ENCODE measurements at places on chromosomes 6 and 20. TPM values are rescaled to one million over a fixed set of nuclear protein-coding genes. Genes with fewer than 3 reads are reported as not detected.

EYA4 gene
- 10.0 TPM for total RNA-seq

POU3F2 gene
- total RNA-seq: 0.07 TPM

HEY2 gene
- total RNA-seq: not detected

UBR2 gene
- 15.7 TPM for total RNA-seq

DOK5 gene
- not detected for total RNA-seq

SPATS1 gene
- total RNA-seq: not detected

HLA-G gene
- not detected for total RNA-seq

ATAT1 gene
- total RNA-seq: 4.6 TPM

TGM3 gene
- not detected for total RNA-seq

CRIP3 gene
- 0.29 TPM for total RNA-seq

TCF19 gene
- 88.6 TPM for total RNA-seq

L3MBTL3 gene
- 3.0 TPM for total RNA-seq

UNC5CL gene
- 0.58 TPM for total RNA-seq

NKX2-4 gene
- not detected for total RNA-seq

GRIK2 gene
- 0.55 TPM for total RNA-seq

NEURL2 gene
- 3.7 TPM for total RNA-seq

HLA-DPB1 gene
- not detected for total RNA-seq

SNAP25 gene
- not detected for total RNA-seq

SYS1 gene
- total RNA-seq: 32.5 TPM

MUCL3 gene
- total RNA-seq: not detected

SEMG1 gene
- total RNA-seq: not detected

FERMT1 gene
- total RNA-seq: 72.6 TPM

Measured in PC-3 (cell line).